Body of pancreas (tissue), 4 donors: ENCODE measurements at places on chromosomes 2 and 18.
A peak's percentile ranks its signal among the peaks of the same experiment; 100 is the strongest.

- no peak for DNase-seq
Measured at GRCh38 chr2:118255771-118256372, 167.6 kb downstream of the INSIG2 start.

- DNase-seq: no peak
Measured at GRCh38 chr18:3283253-3283863, 21.4 kb downstream of the MYL12B start.

DNA sequence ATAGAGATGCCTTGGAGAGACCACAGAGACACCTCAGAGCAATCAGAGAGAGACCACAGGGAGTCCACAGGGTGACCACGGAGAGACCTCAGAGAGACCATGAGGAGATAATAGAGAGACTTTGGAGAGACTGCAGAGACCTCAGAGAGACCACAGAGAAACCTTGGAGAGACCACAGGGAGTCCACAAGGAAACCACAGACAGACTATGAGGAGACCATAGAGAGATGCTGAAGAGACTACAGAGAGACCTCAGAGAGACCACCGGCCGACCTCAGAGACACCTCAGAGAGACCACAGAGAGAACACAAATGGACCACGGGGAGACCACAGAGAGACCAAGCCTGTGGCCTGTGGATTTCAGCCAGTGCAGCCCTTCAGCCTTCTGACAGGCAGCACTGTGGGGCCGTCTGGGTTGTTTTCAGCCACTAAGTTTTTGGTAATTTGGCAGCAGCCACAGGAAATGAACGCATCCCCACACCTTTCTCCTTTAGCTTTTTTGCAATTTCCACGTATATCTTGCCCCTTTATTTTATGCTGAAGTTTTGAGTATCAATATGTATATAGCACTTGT, 11.4 kb upstream of the TMEM18 start:
- no peak for DNase-seq

- DNase-seq: no peak
Measured at GRCh38 chr18:42480441-42480840, 525.4 kb downstream of the PIK3C3 start.

DNA sequence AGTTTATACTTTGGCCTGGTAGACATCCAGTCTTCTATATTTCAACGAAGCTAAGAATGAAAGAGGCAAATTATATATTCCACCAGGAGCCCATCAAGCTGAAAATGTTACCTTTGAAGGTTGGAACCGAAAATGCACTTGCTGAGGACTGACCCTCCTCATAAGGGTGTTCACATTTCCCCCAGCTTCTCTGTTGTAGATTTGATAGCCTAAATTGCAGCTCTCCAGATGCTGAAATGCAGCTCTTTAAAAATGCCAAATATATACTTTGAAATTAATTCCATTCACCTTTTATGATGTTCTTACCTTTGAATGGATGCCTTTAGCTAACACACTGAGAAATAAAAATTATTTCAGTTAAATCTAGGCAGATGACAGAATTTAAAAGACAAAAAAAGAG, 1.8 kb upstream of the FIGN start:
- no peak for DNase-seq

- DNase-seq: peak; percentile 48
Measured at GRCh38 chr2:176001281-176001915, 669 bp downstream of the LNPK start.

GRCh38 chr2:395886-396285, 108.0 kb upstream of the ALKAL2 start:
- no peak for DNase-seq

DNA sequence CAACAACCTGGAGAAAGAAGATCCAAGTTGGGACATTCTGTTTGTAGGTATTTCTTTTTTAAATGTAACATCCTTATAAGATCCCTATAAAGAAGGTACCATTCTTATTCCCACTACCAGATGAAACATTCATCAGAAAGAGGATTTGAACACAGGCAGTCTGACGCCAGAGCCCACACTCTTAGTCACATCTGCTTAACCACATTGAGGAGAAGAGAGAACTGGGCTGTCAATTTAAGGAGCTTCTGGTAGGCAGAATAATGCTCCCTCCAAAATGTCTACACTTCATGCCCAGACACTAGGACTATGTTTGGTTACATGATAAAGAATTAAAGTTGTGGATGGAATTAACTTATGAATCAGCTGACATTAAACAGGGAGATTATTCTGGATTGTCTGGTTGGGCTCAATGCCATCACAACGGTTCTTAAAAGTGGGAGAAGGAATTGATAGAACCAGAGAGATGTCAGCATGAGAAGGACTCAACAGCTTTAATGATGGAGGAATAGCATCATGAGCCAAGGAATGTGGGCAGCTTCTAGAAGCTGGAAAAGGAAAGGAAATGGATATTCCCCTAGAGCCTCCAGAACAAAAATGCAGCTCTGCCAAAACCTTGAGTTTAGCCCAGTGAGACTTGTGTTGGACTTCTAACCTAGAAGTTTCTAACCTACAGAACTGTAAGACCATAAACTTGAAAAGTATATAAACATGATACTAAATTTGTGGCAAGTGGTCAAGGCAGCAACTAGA, 82.2 kb downstream of the KLF7 start:
- DNase-seq: no peak

DNA sequence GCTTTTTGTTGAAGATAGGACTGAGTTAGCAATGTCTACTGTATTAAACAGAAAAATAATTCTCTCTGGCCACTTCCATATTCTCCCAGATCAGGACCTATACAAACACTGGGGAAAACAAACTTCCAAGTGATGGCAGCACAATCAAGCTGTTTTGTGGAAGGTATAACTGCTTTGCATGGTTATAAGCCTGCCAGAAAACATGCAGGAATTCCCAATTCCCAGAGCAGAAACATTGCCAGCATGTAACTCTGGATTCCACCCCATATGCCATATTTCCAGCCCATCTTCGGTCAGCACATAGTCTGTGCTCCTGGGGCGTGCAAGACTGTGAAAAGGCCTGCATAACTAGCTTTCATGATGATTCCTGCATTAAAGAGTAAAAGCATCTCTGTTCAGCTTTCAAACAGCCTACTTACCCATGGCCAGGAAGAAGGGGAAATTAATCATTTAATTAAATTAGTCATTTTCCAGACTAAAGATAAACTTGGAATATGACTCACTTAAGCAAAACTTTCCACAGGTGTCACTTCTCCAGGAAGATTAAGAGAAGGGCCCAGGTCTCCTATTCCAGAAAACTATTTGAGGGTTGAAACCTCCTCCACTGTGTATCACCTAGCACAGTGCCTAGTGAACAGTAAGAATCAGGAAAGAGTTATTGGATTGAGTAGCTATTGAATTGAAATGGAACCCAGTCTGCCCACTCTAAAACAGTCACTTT, 280.5 kb downstream of the NRXN1 start:
- DNase-seq: no peak

DNA sequence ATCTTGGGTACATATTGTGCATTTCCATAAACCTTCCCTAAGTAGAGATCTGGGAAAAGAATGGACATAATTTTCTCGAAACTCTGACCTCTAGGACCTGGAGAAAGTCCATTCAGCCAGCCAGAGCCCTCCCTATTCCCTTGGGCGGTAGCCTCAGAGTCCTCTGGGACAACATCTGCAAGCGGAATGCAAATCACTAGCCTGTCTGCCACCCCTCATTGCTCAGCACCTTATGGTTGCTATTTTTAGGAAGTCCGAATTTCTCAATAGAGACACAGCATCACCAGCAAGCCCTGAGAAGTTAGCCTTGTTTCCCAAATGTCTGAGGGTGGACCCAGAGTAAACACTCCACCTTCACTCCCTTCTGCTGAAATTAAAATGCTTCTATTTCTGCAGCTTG, 17.6 kb upstream of the CD28 start:
- peak; percentile 47 for DNase-seq

DNA sequence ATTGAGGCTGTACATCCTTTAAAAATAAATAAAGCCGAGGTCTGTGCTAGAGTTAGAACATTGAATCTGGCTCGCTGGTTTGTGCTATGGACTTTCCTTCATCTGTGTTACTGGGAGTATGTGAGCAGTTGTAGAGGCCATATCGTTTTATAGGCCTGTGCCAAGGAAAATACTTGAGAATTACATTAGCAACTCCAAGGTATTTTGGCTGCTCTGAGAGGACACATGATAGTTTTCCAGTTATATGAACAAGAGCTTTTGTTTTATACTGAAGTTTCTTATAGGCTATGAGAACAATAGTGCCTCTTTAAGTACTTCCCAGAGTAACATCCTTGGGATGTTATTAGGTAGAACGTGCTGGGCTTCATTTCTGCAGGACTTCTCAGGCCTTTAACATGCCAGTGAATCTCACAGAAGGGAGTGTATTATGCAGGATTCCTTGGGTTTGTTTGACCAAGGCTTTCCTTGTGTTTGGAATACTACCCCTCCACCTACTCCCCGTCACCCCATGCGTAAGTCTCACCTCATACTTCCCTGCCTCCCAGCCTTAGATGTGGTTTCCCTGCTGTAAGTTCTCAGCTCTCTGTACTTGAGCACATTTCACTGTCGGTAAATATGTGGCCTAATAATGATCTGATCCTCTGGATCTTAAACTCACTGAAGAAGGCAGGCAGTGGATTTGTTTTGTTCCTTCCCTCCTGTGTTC, 21.0 kb downstream of the TCF7L1 start:
- DNase-seq: no peak

- no peak for DNase-seq
Measured at GRCh38 chr2:8657423-8658062, 24.3 kb upstream of the ID2 start.

- no peak for DNase-seq
Measured at GRCh38 chr2:152542995-152543481, 174.2 kb downstream of the PRPF40A start.

DNA sequence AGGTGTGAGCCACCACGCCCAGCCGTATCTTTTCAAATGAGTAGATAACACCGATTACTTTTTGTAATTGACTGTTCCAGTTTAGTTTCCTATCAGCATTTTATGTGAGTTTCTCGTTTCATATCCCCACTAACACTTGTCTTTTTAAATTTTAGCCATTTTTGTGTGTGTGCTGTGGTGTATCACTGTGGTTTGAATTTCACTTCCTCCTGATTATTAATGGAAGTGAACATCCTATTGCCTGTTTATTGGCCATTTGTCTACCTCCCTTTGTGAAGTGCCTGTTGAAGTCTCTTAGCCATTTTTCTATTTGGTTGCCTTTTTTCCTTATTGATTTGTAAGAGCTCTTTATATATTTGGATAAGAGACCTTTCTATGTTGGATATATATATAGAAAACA, 91.7 kb upstream of the STON1 start:
- DNase-seq: no peak
